ENCODE measurements at places on chromosomes 1 and 21. TPM values are rescaled to one million over a fixed set of nuclear protein-coding genes. Genes with fewer than 3 reads are reported as not detected.

- DNase-seq = no peak
Measured at GRCh38 chr1:35691080-35691479, 27.6 kb downstream of the C1orf216 start.

DNA sequence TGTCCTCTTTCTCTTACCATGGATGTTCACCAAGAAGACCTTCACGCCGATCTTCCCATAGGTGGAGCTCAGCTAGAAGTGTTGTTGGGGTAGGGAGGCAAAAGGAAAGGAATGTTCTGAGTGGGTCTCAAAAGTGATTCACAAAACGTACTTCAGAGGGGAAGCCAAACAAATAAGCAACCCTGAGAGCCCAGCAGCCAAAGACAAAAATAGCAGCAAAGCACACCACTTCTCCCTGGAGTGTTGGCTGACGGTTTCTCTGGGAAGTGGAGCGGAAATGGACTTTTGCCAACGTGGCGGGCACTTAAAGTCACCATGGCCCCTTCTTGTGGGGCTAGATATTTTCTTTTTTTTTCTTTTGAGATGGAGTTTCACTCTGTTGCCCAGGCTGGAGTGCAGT is 23.1 kb downstream of the SLC26A9 start:
- DNase-seq = peak; percentile 39

- DNase-seq = no peak
Measured at GRCh38 chr1:157566484-157567300, 14.4 kb upstream of the FCRL5 start.

DNA sequence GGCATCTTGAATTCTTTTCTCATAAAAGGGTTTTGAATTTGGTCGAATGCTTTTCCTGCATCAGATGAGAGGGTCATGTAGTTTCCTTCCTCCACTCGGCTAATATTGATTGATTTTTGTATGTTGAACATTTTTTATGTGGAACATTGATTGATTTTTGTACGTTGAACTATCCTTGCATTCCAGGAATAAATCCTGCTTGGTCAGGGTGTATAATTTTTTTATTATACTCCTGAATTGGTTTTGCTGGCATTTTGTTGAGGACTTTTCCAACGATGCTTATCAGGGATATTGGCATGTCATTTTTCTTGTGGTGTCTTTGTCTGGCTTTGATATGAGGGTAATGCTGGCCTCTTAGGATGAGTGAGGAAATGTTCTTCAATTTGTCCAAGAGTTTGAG is 8.5 kb downstream of the TMEM240 start:
- no peak for DNase-seq

- peak; percentile 25 for DNase-seq
Measured at GRCh38 chr1:212237651-212238050, 47.6 kb upstream of the PPP2R5A start.

GRCh38 chr1:34320053-34320669 is 143.5 kb downstream of the C1orf94 start:
- peak; percentile 85 for DNase-seq

DNA sequence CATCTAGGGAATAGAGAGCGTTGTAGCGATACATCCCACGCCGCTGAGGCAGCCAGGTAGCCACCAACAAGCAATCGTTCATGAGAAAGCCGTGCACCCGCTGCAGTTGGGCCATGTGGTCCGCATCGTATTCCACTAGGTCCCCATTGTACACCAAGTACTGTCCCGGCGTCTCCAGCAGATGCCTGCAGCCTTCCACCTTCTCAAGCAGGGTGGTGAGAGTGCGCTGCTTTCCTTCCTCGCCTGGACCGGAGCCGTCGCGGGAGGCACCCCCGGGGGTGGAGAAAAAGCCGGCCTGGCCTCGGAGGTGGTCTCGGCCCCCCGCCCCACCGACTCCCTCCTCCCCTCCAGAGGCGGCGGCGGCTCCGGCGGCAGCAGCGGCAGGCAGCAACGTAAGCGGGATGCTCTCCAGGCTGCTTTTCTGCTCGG is 595 bp downstream of the EXOC8 start:
- peak; percentile 19 for DNase-seq

DNA sequence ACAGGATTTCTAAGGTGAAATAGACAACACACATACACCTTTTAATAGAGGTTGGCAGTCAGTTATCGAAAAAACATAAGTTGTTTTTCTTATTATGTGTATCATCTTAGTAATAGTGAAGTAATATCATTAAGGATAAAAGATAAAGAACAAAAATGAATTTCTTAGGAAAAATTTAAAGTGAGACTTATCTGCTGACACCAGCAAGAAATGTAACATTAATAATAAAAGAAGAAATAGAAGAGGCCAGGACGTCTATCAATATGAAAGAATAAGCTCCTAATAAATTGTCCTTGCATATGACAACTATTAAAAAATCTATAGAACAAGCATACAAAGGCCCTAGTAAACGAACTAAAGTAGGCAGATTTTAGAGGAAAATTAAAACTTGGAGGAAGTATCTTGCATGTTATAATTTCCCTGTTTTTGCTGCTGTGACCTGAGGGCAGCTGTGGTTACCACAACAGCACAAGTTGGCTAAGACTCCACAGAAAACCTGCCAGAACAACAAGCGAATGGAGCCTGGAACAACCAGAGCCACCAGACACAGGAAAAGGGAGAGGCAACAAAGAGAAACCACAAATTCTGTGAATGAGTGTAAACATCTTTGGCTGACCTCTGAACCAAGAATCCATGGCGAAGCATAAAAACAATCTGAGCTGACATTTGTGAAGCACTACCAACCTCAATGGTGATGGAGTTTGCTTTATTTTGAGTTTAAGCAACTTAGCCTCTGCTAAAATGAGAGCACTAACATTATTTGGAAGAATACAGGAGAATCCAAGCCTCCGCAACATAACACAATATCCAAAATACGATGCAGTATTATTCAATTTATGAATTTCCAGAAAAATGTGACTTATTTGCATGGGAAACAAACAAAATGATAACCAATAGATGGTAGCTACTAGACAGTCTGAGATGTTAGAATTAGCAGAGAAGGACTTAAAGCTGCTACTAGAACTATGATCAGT is 207.5 kb downstream of the KCNT2 start:
- DNase-seq = peak; percentile 98

DNA sequence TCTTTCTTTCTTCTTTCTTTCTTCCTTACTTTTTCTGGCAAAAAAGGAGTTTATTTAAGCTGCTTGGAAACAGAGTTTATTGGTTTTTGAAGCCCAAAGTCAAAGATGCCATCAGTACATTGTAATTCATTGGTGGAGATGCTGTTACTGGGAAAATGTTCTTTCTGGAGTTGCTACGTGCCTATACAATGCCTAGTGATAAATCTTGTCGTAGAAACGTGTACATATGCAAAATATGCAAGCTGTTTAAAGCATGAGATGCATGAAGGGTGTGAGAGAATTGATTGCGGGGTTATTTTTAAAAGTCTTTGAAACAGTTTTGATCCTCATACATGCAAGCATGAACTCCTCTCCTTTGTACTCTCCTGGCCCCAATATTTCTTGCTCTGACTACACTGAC is 1060.6 kb upstream of the NCAM2 start:
- no peak for DNase-seq

- DNase-seq = no peak
Measured at GRCh38 chr1:108983114-108983513, 19.8 kb upstream of the CLCC1 start.

- peak; percentile 57 for DNase-seq
Measured at GRCh38 chr1:107965110-107965991, at the start of gene VAV3. Gene VAV3, minus strand, starts transcription at chr1:107965180. Its CDS starts 311 bp downstream, at chr1:107964869.

DNA sequence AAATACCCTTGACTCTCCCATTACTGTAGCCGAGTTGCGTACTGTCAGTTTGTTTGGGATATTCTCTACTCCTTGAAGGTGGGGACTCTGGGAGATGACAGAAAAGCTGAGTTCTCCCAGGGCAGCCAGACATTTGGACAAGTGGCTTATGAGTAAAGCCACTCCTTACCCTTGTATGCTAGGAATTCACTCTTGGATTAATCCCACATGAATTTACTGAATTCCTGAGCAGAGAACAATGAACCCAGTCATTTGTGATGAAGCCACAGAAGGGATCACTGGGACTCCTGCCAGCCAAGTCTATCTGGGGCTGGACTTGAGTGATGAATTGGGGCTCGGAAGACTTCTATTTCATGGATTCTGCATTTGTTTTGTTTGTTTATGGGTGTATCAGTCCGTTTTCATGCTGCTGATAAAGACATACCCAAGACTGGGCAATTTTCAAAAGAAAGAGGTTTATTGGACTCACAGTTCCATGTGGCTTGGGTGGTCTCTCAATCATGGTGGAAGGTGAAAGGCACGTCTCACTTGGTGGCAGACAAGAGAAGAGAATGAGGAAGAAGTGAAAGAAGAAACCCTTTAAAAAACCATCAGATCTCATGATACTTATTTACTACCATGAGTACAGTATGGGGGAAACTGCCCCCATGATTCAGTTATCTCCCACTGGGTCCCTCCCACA is 25.1 kb downstream of the C1orf116 start:
- peak; percentile 99 for DNase-seq

DNA sequence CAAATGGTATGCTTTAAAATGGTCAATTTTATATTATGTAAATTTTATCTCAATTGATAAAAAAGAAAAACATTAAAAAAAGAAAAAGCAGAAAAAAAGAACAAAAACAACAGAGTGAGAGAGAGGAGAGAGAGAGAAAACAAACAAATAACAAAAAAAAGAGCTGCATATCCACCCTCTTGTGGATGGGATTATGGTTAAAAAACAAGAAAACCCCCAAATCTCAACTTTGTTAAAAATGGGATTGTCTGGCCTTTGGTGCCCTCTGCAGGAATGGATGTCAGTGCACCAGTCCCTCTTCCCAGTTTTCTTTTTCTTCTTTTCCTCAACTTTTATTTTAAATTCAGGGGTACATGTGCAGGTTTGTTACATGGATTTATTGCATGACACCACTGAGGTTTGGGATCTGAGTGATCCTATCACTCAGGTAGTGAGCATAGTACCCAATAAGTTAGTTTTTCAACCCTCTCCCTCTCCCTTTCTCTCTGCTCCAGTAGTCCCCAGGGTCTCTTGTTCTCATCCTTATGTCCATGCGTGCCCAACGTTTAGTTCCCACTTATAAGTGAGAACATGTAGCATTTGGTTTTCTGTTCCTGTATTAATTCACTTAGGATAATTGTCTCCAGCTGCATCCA is 28.1 kb downstream of the RNF187 start:
- DNase-seq = peak; percentile 34

GRCh38 chr1:8086055-8086454 is 59.9 kb upstream of the ERRFI1 start:
- no peak for DNase-seq

DNA sequence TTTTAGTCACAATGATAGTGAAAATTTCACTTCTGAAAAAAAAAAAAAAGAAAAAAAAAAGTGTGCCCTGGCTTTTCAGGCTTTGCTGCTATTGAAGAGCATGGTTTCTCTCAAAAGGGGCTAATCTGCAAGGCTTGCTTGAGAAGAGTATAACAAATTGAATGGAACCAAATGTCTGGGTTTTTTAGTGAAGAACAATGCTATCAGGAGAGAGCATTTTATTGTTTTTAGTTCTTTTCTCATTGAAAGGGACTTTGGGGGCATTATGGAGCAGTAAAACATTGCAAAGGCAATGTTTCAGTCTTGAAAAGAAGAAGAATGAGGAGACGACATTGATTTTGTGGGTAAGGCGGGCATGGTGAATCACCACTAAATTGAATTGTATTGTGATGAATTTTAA is 28.2 kb downstream of the VCAM1 start:
- no peak for DNase-seq

- peak; percentile 60 for DNase-seq
Measured at GRCh38 chr1:234433563-234434285, 45.3 kb downstream of the TARBP1 start.

GRCh38 chr1:7375781-7376660 is 395.1 kb upstream of the VAMP3 start:
- no peak for DNase-seq

DNA sequence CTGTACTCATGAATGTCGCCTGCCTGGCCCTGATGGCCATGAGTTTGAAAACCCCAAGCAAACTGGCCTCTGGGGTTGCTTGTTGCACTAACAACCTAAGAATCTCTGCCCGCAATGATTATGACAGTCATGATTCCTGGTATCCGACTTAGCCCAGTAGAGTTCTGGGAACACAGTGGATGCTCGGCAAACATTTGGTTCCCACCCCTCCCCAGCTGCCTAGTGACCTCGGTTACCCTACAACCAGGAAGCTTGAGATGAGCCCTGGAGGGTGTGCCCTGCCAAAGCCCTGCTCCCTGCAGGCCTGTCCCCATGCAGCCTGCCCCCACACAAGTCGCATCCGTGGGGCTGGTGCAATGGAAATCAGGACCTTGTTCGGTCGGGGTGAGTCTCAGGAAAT is 76.0 kb upstream of the ZBTB40 start:
- DNase-seq = no peak

- DNase-seq = no peak
Measured at GRCh38 chr1:173414539-173415226, 62.5 kb upstream of the PRDX6 start.

GRCh38 chr1:198003468-198003867 is 86.3 kb downstream of the LHX9 start:
- DNase-seq = no peak

GRCh38 chr1:29322861-29323585 is 86.7 kb downstream of the PTPRU start:
- no peak for DNase-seq

DNA sequence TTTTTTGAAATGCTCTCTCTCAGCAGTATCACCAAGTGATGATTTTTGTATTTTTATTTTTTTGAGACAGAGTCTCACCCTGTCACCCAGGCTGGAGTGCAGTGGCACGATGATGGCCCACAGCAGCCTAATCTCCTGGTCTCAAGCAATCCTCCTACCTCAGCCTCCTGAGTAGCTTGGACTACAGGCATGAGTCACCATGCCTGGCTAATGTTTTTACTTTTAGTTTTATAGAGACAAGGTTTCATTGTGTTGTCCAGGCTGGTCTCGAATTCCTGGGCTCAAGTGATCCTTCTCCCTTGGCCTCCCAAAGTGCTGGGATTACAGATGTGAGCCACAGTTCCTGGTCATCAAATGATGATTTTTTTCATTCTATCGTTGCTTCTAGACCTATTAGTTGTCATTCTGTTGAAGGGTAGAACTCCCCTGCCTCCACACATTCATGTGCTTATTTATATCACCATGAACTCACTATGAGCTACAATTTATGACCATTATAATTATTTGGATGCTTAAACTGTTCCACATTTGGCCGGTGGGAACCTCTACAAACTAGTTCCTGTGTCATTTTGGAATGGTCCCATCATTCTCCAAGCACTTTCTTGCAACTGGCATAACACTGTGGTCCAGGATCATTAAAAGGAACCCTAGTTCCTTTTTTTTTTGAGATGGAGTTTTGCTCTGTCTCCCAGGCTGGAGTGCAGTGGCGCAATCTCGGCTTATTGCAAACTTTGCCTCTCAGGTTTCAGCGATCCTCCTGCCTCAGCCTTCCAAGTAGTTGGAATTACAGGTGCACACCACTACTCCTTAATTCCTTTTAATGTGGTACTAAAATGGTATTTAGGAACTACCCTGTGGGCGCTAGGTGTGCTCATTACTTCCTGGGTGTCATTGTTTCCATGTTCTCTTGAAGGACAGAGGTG is 20.2 kb upstream of the TOR3A start:
- DNase-seq = peak; percentile 61

Gene CLIC6
- total RNA-seq = 0.02 TPM

Gene OR2L5
- total RNA-seq = not detected

Gene NMNAT2
- 8.2 TPM for total RNA-seq

Gene S100A3
- total RNA-seq = 5.2 TPM

Gene NTMT2
- total RNA-seq = not detected

Gene FOXO6
- total RNA-seq = not detected

Gene OR2M3
- not detected for total RNA-seq

Gene DTL
- total RNA-seq = 57.9 TPM

Gene TFF1
- total RNA-seq = not detected

Gene SGIP1
- 5.8 TPM for total RNA-seq

Gene NR0B2
- total RNA-seq = not detected

Gene TNFRSF14
- total RNA-seq = 13.9 TPM

Gene TRIM46
- 1.1 TPM for total RNA-seq

Gene CITED4
- 8.3 TPM for total RNA-seq

Gene TRIM17
- total RNA-seq = not detected

All from M059J (cell line).